NCI-H2107 (cell line): ENCODE measurements at places on chromosomes 7 and 10.
A peak's percentile ranks its signal among the peaks of the same experiment; 100 is the strongest.

DNA sequence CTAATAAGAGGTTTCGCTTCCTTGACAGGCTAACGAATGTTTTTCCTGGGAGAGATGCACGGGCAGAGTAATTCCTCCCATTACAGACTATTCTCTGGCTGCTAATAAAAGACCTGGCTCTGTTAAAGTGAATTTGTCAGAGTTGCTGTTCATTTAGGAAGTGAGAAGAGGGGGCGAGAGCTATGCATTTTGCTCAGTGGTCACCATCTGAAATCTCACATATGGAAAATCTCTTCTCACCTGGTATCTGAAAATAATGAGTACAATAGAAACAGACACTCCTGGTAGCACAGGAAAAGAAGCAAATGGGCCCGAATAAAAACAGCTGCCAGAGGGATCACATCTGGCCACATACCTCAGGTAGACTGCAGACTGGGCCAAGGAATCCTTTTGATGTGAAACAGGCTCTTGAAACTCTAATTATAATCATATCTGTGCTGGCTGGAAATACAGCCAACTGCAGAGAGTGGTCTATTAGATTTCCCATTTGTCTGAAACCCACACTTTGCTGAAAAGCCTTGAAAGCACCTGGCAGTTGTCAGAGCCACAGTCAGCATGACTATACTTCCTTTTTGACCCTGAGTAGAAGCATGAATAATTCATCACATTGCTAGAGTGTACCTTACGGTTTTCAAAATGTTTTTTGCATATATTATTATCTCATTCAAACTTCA lies 33.6 kb downstream of the AOAH start:
- no peak for DNase-seq

- DNase-seq = no peak
These were observed 7.7 kb downstream of the ZNHIT1 start for GRCh38 chr7:101225650-101226049.

DNA sequence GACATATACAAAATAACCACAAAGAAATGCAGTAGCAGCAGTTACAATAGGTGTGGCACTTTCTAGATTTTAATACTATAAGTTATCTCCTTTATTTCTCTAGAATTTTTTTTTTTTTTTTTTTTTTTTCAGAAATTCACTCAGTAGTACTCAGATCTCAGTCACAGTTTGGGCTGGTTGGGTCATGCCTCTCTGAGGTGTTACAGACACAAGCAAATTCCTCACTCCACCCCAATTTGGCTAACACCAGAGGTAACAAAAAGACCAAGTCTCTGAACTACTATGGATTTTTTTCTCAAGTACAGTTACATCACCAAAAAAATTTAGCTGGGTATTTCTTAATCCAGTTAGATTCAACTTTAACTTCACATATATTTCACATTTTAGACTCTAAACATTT lies 985.1 kb upstream of the LRRN3 start:
- no peak for DNase-seq

DNA sequence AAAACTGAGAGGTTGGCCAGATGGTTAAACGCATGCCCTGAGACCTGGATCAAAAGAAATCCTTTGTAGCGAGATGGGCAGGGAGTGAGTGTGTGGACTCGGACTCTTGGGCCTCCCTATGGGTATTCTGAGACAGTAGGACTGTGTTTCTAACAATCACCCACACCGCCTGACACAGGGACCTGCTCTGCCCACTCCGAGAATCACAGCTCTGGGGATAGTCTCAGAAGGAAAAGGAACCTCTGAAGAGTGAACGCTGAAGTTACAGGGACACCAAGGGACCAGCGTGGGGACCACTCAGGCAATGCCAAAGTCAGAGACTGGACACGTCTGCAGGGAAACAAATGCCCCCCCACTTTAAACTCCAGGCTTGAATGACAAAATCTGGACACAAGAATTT lies 242.1 kb upstream of the TCERG1L start:
- DNase-seq = no peak

DNA sequence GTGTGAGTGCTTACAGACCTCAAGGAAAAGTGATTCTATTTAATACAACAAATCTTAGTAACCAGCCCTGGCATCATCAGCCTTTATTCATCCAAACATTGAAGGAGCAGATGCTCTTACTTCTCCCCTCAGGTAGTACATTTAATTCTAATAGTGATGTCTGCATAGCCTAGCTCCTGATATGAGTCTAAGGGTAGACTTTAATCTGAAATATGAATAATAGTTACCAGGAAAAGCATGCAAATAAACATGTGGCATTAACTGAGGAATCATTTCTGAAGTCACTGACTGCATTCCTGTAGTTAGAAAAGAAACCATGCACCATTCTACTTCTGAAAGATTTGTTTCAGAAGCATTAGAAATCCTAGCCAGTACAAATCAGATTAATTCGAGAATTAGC lies 25.7 kb upstream of the LMBR1 start:
- DNase-seq = no peak

GRCh38 chr10:32326119-32326518 lies 20.8 kb downstream of the EPC1 start:
- no peak for DNase-seq

DNA sequence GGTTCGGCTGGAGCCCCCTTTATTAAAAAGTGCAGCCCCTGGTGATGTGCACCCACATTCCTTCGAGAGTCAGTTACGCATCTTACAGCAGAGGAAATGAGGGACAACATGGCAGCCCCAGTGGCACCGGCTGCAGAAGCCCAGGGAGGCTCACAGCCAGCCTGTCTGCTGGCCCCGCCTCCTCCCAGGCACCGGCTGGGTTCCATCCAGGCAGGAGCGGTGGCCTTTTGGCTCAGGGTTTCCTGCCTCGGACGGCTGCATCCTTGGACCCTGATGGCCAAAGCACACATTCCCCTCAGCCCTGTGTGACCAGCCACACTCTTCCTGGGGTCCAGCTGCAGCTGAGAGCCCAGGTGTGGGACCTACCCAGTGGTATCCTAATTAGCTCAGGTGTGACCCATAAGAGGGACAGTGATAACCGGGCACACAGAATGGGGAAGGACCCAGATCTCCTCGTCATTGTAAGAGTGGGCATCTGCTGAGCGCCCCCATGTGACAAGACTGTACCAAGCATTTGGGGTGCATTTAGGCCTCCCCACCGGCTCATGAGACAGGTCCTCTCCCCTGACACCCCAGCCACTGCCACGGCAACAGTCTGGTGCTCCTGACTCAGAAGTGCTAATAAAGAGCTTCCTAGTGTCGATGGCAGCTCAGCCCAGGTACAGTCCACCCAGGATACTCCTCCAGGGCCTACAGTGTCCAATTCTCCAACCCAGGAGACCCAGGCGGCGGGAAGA lies 63.3 kb upstream of the CHST15 start:
- DNase-seq = no peak

- no peak for DNase-seq
These were observed 132.6 kb downstream of the ST7 start for GRCh38 chr7:117085769-117086463.

GRCh38 chr10:4255751-4256150 lies 470.7 kb upstream of the KLF6 start:
- DNase-seq = no peak

- no peak for DNase-seq
These were observed 14.7 kb downstream of the SRI start for GRCh38 chr7:88205179-88205578.

DNA sequence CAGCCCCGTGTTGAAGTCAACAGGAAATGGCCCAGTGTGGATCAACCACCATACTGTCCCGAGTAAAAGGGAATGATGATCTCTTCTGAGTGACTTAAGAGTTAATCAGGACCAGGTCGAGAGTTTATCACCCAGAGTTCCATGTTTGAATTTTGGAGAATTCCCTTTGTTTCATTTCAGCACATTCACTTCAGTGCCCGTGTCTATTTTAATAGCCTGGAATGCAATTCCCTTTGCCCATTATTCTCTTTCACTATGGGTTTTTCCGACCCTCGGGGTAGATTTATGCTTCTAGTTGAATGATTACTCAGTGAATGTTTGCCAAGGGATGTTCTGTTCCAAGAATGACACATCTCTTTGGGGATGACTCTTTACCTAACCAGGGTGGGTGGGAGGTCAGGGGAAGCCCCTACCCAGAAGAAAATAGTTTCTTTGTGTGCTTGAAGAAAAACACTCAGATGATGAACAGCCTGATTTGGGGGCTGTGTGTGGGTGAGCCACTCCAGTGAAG lies 594.9 kb downstream of the INHBA start:
- DNase-seq = no peak

GRCh38 chr10:72736176-72736827 lies 44.4 kb downstream of the MCU start:
- DNase-seq = no peak

- DNase-seq = no peak
These were observed 12.9 kb downstream of the INPP5A start for GRCh38 chr10:132550366-132551092.

- no peak for DNase-seq
These were observed 923 bp downstream of the TRIL start for GRCh38 chr7:28957064-28957750.

GRCh38 chr7:32592701-32593100 lies 97.4 kb downstream of the AVL9 start:
- no peak for DNase-seq

DNA sequence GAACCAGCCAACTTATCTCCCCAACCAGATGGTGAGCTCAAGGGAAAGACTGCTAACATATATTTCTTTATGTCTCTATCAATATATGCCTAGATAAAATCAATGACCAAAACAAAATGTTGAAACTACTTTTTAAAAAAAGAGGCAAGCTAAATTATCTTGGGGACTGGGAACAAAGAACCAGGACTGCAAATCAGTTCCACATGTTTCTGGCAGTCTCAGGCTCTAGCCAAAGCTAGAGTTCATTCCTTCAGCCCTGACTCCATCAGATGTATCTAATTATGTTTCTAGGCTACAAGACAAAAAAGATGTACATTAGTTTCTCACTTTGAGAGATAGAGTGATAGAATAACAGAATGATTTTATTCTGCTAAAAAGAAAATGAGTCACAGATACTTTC lies 1290.3 kb upstream of the SORCS1 start:
- no peak for DNase-seq

GRCh38 chr7:142690554-142691182 lies 58.6 kb upstream of the PRSS1 start:
- no peak for DNase-seq

DNA sequence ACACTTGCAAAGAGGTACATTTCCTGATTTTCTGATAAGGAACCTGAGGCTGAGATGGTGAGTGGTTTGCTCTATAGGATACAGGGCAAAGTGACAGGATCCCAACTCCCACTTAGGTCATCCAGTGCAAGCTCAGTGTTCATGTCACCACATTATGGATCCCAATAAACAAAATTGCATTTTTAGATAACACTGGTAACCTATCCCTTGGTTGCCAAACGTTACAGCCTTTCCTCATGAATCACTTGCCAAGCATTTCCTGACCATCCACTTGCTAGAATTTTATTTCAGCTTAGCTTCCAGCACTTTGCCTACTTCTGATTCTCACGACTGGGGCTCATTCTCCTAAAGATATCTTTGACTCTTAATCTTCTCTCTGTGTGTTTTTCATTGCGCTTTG lies 131.4 kb upstream of the ODAD2 start:
- DNase-seq = no peak

- DNase-seq = no peak
These were observed 49.9 kb downstream of the DNAJC1 start for GRCh38 chr10:21953585-21954057.

GRCh38 chr7:38796626-38797501 lies 112.1 kb downstream of the VPS41 start:
- peak; percentile 41 for DNase-seq

DNA sequence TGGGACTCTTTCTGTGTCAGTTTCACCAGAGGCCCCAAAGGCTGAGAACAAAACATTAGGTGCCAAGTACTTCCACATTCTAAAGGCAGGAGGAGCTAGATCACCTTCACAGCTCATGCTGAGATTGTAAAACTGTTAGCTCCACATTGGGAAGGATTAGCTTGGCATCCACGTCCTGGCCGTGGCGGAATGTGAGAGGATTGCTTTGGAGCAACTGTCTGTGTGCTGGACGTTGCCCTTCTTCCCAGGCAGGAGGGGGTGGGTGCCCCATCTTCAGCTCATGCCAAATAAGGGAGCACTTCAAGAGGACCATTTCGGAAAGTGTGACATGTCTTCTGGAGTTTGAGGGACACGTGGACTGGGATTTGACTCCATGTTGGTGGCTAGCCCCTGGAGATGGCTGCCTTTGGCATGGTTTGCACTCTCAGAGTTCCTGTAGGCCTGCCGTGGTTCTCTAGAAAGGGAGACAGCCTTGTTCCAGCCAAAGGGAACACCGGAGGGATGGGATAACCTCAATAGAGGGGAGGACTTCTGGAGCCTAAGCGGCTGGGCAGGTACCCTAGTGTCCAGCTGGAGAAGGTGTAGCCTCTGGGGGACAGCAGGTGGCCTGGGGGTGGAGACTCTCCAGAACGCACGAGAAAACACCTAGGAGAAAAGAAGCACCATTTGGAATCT lies 19.9 kb upstream of the FMC1 start:
- no peak for DNase-seq

GRCh38 chr10:97434055-97434454 lies 8.1 kb downstream of the PGAM1 start:
- no peak for DNase-seq

DNA sequence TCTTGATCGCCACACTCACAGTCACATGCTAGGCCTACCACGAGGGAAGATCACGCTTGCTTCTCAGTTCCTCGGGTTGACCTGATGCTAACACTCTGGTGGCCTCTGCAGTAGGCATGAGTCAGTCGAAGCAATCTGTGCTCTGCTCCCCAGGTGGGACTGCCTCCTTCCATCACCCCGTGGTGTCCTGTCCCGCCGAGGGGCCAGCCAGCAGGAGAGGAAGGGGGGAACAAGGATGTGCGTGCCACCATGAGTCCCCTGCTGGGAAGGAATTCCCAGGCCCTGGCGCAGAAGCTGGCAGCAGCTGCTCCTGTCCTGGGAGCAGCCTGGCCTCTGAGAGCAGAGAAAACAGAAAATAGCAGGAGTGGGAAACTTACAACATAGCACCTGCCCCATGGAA lies 695.0 kb upstream of the NRP1 start:
- DNase-seq = no peak

DNA sequence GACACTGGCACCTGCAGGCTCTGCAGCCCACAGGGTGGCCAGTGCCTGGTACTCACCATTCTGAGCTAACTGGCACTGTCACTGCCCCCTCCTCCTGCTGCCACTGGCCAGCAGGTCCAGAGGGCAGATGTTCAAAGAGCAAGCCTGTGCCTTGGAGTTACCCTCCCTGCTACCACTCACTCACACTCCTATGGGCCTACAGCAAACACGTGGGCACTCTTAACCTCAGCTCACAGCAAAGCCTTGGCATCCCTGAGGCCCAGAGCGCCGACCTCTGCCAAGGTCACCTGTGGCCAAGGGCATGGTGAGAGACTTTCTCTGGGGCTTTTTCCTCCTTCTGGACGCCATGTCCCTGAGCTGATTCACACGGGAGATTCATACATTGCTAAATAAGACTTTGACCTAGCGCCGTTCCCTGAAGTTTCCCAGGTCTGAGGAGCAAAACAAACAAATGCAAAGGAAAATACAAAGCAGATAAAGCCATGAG lies 270.0 kb upstream of the PPP2R2D start:
- no peak for DNase-seq

- DNase-seq = no peak
These were observed 13.9 kb upstream of the ABCC2 start for GRCh38 chr10:99768556-99768955.
